LHCN-M2 (cell line): ENCODE measurements at places on chromosomes 13 and 19.

GRCh38 chr19:6278740-6279619 lies 795 bp downstream of the MLLT1 start:
- DNase-seq: no peak

GRCh38 chr19:53511933-53512374 lies 26.0 kb upstream of the ZNF331 start:
- peak; percentile 54 for DNase-seq

DNA sequence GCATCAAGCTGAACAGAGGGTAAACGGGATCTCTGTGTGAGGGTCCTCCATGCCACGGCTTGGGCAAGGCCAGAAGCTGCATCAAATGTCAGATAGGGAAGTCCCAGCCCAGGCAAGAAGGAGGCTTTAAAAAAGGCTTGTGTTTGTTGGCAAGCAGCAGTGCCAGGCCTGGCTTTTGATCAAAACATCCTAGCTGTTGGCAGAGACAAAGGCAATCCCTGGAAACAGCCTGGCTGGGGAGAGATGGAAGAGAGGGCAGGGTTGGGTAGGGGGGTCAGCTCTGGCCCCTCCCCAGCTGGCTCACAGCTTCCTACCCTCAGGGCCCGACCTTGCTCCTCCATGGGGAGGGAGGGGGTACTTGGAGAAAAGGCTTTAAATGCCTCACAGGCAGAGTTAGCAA lies 61.8 kb upstream of the KCTD15 start:
- no peak for DNase-seq

DNA sequence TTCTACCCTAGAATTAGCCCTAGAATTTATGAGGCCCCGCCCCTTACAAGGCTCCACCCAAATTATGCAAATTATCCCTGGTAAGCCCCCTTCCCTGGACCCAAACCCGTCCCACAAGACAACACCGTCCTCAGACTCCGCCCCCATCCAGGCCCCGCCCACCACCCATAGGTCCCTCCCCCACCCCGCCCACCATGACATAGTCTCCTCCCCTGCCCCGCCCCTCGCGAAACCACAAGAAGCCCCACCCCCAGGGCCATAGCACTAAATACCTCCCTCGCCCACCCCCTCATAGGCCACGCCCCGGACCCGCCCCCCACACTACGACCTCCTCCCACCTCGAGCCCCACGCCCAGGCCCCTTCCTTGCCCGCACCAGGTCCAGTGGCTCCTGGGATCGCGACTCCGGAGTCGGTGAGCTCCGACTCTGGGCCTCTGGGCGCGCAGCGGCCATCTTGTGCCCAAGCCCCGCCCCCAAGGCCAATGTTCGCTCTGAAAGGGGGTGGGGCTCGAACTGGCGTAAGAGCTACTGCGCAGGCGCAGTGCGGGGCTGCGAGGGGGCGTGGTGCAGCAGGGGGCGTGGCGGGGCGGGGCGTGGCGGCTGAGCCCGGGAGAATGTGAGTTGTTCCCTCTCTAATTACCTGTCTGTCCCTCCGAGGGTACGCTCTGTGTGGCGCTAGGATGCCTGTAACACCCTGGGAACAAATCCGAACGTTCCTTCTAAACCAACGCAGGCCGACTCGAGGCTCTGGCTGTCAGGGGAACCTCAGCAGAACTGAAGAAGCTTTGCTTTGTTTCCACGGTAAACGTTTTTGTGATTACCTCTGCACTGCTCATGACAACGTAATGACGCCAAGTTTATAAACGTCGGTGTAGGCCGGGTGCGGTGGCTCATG lies at the start of gene ZNF784:
ZNF784 (minus strand) TSS at position 458 of the 895 bp plus-strand sequence; CDS start at position 453, 5 bp downstream.
- DNase-seq: peak; percentile 87

DNA sequence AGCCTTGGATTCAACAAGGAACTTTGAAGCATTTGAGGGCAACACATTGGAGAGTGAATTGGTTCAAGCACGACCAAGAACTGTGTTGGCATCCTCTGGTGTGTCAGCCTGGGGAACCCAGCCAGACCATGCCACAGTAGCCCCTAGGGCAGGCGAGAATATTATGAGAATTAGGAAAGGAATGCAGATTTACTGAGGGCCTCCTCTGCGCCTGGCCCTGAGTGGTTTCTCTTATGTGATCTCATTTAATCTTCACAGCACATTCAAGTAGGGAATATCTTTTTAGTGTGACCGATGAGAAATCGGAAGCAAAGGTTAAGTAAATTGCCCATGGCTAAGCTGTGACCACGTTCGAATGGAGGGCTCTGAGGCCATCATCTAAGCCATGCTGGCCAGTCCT lies 15.3 kb upstream of the ERICH6B start:
- peak; percentile 11 for DNase-seq

DNA sequence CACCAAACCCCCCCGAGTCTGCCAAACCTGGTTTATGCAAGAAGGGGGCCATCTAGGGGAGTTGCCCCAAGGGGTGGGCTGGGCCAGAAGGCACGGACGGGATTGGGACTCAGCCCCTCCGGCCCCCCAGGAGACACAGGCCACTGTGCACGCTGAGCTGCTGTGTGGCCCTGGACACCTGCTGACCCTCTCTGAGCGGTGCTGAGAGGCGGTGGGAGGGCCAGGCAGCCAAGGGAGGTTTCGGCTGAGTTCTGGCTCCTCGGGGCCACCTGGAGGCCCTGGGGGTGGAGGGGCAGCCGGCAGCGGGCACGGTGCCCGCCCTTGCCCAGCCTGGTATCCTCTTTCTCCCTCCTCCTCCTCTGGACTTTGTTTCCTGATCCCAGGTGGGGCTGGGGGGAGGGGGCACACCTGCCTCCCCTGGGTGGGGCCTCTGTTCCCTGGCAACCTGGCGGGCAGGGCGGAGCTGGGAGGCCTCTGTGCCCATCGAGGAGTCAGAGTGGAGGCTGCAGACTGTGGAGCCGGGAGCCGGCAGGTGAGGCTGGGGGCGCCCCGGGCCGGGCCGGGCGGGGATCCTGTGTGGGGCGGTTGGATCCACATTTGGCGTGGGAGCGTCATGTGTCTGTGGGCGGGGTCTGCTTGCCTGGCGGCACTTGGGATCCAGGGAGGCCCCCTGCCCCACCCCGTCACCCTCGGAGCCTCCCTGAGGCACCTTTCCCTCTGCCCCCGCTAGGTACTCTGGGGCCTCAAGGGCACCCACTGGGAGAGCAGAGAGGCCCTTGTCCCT lies at the start of gene MISP:
MISP (plus strand) TSS at position 473 of the 784 bp plus-strand sequence. CDS start 5,835 bp downstream, outside the sequence.
- no peak for DNase-seq

DNA sequence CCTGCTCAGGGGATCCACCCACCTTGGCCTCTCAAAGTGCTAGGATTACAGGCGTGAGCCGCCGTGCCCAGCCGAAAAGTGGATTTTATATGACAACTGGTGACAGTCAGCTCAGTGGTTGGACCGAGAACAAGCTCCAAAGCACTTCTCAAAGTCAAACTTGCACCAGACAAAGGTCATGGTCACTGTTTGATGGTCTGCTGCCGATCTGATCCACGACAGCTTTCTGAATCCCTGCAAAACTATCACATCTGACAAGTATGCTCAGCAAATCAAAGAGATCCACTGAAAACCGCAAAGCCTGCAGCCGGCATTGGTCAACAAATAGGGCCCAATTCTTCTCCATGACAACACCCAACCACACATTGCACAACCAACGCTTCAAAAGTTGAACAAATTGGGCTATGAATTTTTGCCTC lies 21.6 kb upstream of the NAA16 start:
- DNase-seq: no peak

GRCh38 chr13:50636007-50636704 lies 207.3 kb downstream of the DLEU7 start:
- no peak for DNase-seq

GRCh38 chr13:93372856-93373255 lies 146.2 kb downstream of the GPC6 start:
- no peak for DNase-seq

GRCh38 chr19:10290876-10291553 lies 1.3 kb downstream of the ICAM5 start:
- DNase-seq: peak; percentile 62
